ENCODE measurements at places on chromosomes 5 and 9. TPM values are rescaled to one million over a fixed set of nuclear protein-coding genes. Genes with fewer than 3 reads are reported as not detected.

EPB41L4B gene
- 4.1 TPM for polyA plus RNA-seq

GPR151 gene
- polyA plus RNA-seq, result 1.0 TPM

PDZD2 gene
- polyA plus RNA-seq, result 4.0 TPM

ZNF483 gene
- 2.9 TPM for polyA plus RNA-seq

CNTRL gene
- polyA plus RNA-seq, result 17.0 TPM

GRIA1 gene
- polyA plus RNA-seq, result 59.6 TPM

All from neural cell (in vitro differentiated cells).